ENCODE measurements at places on chromosomes 11 and 22. TPM values are rescaled to one million over a fixed set of nuclear protein-coding genes. Genes with fewer than 3 reads are reported as not detected.

DNA sequence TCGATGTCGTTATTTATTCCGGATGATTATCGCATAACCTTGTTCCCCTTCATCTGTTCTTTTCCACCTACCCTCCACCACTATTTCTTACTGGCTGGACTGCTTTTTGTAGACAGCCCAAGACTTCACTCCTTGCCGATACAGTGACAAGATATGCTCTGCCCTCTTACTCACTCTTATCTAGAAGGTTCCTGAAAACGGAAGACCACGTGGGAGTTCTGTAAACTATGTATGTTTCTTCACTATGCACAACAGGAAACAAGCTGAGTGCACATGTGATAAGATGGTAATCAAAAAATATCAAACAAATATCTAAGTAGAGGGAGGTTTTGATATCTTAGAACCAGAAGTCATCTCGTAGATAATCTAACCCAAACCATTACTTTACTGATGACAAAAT is 122.9 kb upstream of the ARHGAP20 start:
- DNase-seq, result no peak

- no peak for DNase-seq
These were observed 18.9 kb upstream of the PPP2R1B start for GRCh38 chr11:111785076-111785475.

Gene FAM227A
- 6.6 TPM for total RNA-seq

Gene SRPRA
- 58.5 TPM for total RNA-seq

DNA sequence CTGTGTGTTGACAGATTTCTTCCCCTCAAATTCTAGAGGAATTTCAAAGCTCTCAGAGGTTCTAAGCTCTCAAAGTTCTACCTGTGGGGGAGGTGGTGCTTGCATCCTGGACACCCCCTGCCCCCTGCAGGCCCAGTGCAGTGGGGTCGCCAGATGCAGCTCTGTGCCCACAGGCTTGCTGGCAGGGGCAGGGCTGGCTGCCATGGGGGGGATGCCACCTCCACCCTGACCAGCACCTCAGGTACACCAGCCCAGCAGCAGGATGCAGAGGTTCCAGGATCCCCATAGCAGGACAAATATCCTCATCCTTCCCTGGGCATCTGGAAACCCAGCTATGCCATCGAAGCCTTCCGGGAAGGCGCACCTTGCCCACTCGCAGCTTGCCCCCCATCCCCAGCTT is 91.1 kb downstream of the BRD1 start:
- DNase-seq, result peak; percentile 35

Gene INPP5J
- total RNA-seq, result 17.3 TPM

DNA sequence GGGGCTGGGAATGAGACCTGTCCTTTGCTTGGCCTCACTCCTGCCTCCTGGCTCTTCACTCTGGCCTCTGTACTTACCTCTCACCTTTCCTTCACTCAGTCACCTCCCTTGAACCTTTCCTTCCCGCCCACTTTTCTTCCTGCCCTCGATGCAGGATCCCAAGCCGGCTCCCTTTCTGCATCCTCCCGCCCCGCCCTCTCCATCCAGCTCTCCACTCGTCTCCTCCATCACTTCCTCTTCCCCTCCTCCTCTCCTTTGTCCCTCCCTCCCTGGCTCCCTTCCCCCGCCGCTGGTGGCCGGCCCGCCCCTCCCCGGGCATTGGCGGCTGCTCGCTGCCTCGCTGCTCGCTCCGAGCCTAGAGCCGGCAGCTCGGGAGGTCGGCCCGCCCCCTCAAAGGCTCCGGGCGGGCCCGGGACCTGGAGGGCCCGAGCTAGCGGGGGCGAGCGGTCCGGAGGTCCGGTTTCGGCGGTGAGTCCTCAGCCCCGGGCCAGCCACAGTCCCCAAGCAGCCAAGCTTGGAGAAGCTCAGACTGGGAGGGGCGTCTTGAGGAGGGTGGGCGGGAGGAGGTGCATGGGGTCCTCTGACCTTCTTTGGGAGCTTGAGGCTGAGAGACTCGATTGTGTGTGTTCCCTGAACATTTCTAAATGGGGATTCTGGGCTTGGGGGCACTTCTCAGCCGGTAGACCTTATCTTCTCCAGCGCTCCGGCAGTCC is 13.8 kb downstream of the PHLDB1 start:
- DNase-seq, result peak; percentile 89

GRCh38 chr11:124893781-124894401 is 3.8 kb downstream of the ROBO4 start:
- no peak for DNase-seq

DNA sequence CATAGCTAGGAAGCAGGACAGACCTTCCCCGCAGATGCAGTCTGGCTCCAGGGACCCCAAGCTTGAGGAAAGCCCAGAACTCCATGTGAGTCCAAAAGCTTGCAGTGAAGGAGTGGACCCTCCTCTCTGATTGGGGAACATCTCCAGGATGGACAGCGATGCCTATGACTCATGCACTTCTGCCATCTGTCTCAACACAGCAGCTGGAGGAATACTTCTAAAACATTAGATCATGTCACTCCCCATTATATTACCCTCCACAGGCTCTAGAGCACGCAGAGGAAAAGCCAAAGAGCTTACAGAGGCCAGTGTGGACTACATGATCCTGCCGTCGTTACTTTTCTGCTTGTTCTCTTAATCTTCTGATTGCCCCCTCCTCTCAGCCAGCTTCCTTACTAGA is 605.7 kb downstream of the INSC start:
- no peak for DNase-seq

Gene CCDC116
- 0.44 TPM for total RNA-seq

DNA sequence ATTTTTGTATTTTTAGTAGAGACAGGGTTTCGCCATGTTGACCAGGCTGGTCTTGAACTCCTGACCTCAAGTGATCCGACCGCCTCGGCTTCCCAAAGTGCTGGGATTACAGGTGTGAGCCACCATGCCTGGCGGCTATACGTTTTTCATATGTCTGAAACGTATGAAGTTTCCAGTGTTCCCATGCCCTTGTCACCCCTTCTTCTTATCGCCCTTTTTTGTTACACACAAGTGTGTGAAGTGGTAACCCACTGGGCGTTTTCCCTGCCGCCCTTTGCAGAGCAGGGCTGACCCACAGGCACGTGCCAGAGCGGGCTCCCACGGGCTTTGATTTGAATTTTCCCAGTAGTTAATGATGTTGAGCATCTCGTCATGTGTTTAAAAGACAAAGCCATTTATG is 17.0 kb downstream of the PIM3 start:
- DNase-seq, result peak; percentile 7

DNA sequence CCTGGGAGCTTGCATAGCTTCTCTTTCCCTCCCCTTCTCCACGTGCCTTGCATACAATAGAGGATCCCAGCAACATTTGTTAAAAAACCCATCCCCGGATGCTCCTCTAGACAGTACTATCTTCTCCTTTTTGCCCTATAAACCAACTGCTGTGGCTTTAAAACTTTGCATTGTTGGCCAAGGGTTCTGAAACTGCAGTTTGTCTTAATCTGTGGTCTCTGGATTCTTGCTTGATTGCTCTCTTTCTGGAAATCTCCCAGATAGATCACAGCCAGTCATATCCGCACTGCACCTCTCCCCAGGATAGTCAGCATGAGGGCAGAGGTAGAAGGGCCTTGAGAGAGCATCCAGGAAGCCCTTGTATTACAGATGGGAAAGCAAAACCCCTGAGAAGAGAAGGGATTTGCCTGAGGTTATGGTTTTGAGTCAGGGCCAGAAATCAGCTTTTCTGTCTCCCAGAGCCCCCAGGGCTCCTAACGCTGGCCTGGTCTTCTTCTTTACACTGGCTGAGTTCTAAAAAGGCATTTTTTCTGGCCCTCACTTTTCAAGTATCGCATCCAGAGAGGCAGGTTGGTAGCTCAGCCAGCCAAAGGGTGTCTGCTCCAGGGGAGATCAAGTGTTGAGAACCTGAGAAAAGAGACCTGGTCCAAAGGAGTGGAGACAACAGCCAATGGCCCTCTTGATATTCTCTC is 70.6 kb downstream of the ADM start:
- DNase-seq, result no peak

- no peak for DNase-seq
These were observed 24.0 kb upstream of the SMIM38 start for GRCh38 chr11:69131644-69132300.

- no peak for DNase-seq
These were observed 8.1 kb downstream of the OR8A1 start for GRCh38 chr11:124577716-124578427.

Gene BEST1
- total RNA-seq, result 15.8 TPM

GRCh38 chr22:29647954-29648737 is 44.7 kb downstream of the NF2 start:
- DNase-seq, result no peak

Gene LARGE2
- total RNA-seq, result not detected

- DNase-seq, result no peak
These were observed 41.5 kb upstream of the SHISAL1 start for GRCh38 chr22:44354288-44354687.

Gene CNTF
- total RNA-seq, result 3.1 TPM

Gene IFITM2
- 107 TPM for total RNA-seq

- DNase-seq, result no peak
These were observed 2.4 kb upstream of the SSTR3 start for GRCh38 chr22:37214731-37215030.
